ENCODE measurements at places on chromosomes 12 and 14.

GRCh38 chr14:55805250-55805649 lies 225.2 kb downstream of the KTN1 start:
- DNase-seq, result no peak

DNA sequence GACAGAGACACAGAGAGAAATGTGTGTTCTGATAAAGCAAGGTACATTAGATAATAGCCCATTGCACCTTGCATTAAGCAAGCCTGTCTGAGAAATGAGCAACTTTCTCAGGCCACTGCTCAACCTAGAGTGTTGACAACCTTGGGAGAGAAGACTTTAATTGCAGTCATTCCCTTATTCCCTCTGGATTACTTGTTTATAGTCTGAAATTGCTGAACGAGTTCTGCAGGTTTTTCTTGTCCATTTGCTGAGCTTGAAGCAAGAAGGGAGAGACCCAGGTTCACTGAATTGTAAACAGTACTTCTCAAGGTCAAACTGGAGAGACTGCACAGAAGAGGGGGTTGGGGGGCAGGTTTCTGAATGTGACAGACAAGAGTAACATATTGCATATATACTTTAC lies 159.4 kb upstream of the PLEKHG7 start:
- DNase-seq, result peak; percentile 80

- no peak for DNase-seq
These were observed 3.7 kb upstream of the CLEC6A start for GRCh38 chr12:8452036-8452435.

GRCh38 chr12:102512523-102512922 lies 32.2 kb upstream of the IGF1 start:
- DNase-seq, result no peak

DNA sequence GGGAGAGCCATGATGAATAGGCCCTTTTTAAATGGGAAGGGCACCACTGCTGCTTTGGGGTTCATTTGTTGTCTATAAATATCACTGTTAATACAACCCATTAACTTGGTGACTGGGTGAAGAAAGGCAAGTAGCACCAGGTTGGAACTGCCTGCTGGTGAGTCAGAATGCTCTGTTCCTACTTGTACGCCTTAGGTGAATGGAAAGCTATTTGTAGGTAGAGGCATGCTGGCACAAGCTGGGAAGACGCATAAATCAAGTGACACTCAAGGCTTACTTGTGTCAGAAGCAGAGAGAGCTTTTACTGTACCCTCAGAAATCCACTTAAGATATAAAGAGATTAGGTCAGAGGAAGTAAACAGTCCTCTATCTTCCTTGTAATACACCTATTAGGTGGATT lies 142.5 kb downstream of the TMX1 start:
- DNase-seq, result no peak
